ENCODE measurements at places on chromosomes 12 and 14.

- peak; percentile 11 for DNase-seq
Observed at GRCh38 chr14:54809767-54810166, 92.9 kb downstream of the GCH1 start.

DNA sequence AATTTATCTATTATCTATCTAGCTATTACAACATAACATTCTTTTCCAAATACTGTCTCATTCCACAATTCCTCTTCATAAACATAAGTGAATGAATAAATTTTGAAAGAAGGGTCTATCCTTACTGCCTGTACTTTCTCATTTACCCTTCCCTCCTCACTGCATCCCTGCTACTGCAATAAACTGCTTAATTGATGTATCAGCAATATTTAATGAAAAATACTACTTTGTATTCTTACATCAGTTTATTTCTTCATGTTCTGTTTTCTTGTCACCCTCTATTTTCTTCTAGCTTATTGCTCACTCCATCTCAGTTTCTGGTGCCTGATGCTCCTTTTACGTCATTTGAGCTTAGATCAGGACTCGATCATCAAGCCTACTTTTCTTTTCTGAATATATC lies 695.7 kb upstream of the ATXN7L3B start:
- no peak for DNase-seq

GRCh38 chr14:98578204-98578603 lies 693.8 kb downstream of the BCL11B start:
- DNase-seq: no peak

GRCh38 chr14:73795466-73795865 lies 56.2 kb upstream of the PTGR2 start:
- DNase-seq: no peak

DNA sequence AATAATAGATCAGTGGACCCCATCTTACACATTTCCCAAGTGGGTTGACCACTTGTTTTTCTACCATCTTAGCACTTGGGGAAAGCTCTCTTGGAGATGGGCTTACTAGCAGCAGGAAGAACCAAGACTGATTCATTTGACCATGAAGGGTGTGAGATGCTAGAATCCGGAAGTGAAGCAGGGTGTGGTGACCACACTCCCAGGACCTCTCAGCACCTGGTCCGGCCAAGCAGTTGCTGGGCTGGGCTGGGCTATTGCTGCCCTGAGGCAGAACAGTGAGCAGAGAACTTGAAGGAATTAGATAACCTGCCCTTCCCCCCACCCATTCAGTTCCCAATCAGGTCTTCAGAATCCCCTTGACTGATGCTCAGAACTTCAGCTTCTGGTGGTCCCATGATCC lies 24.4 kb downstream of the ADCY6 start:
- DNase-seq: no peak

DNA sequence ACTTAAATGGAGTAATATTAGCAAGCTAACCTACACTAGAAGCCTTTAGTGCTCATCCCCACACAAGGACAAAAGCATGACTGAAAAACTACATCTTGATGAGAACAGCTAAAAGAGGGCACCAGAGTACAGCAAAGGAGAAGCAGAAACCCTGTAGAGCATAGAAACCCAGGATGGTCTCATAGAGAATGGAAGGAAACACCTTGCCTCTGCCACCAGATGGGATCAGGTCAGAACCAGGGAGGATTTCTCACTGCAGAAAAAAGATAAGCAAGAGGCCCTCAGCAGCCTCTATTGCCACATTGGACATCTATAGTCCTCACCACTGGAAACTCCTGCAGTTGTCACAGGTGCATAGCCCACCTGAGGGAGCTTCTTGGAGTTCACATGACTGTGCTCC lies 13.6 kb upstream of the ZNF705A start:
- DNase-seq: no peak

DNA sequence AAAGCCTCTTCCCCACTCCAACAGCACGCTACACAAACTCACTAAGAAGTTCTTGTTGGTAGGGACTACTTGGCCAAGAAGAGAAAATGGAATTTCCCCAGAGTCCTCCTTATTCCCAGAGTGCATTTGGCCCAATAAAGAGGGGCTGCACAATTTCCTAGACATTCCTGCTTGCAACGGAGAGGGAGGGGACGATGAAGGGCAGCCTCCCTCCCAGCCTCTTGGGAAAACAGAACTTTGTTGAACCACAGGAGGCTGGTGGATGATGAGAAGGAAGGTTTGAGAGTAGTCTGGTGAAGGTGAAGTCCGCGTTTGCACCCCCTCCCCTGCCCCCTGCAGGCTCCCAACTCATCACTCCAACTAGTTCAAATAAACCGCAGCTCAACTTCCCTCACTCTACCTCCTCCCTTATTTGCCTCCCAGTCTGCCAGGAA lies 19.1 kb upstream of the TBX3 start:
- no peak for DNase-seq

DNA sequence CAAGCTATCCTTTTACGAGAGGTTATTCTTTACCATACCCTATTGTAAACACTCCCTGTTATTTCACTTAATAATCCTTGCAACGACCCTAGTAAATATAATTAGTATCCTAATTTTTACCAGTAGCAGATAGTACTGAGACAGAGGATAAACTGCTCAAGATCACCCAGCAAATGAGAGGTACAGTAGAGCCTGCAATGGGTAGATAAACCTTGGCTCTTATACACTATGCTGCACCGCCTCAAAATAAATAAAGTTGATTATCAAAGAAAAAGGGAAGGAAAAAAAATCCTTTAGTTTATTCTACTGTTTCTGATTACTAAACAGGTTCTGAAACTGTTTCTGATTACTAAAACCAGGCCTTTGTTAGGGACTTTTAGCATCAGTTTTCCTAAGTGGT lies 22.5 kb downstream of the YBX3 start:
- DNase-seq: no peak

DNA sequence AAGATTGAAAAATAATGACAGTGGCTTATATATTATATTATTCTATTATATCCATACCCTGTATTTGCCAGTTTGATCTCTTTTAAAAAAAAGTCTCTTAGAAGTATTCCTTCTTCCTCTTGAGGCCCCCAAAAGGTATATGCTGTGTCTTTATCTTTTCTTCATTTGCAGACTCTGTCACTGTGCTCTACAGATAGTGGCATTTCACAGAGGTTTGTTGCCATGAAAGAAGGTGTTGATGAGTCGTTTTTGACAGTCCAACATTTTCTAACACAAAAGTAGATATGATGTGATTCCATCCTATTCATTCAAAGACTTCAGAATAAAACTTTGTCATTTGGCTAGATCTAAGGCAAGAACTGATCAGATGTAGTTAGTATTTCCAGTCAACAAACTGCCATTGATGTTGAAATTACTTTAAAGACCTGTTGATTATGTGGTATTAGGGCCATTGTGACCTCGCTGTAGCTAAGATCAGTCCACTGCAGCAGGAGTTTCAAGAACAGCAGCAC lies at the start of gene CCDC196:
Gene CCDC196 (plus strand): TSS at position 462 of the 512 bp plus-strand sequence. CDS start 132 bp downstream, outside the sequence.
- no peak for DNase-seq

- no peak for DNase-seq
Observed at GRCh38 chr12:52912711-52913430, 8.0 kb upstream of the KRT8 start.

DNA sequence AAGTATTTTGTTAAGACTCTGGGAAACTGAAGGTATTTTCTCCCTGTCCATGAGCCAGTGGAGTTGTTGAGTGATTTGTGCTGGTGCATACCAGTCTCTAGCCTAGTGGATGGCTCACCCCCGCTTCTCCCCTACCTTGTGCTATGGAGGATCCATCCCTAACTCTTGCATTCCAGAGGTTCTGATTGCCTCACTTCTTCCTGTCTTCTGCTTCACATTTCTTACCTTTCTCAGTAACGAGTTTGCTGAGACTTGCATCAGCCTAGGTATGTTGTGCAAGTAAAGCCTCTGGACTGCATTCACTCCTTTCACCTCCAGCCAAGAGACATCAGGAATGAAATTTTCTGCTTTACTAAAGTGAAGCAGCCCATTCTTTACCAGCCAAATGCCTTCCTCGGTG lies 391.6 kb downstream of the ZFP36L1 start:
- DNase-seq: no peak

GRCh38 chr14:104393199-104393897 lies 186.2 kb upstream of the C14orf180 start:
- DNase-seq: no peak

DNA sequence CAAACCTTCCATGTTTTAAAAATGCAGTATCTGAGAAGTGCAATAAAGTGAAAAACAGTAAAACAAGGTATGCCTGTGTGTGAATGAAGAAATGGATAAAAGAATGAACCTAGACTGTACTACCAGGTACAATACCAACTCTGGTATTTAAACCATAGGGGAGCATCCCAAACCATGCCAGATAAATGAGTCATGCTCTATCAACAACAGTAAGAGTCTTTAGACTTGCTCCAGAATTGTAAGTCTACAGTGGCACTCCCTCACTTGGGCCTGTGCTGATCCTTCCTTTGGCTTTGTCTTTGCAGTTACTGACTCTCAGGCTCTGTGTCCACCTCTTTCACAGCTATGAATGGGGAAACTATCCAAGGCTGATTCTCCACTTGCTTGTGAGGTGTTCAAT lies 38.1 kb downstream of the BBS10 start:
- no peak for DNase-seq

- DNase-seq: peak; percentile 85
Observed at GRCh38 chr12:21453312-21453852, 15.9 kb downstream of the PYROXD1 start.

- DNase-seq: no peak
Observed at GRCh38 chr14:51630987-51631386, 20.7 kb upstream of the FRMD6 start.

DNA sequence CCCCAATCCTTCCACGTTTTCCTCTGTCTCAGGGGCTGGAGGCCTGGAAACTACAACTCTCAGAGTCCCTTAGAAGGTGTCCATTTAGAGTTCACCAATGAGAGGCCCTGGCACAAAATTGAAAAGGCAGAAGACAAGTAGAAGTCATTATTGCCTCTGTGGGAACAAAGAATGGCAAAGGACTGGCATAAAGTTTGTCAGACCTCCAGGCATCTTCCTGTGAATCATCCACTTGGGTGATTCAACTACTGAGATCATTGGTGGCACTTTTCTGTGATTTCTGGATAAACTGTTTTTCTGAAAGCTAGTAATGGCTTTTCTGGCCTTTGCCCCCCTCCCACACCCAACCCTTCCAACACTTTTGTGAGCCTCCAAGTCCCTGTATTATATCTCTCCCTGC lies 42.6 kb upstream of the C12orf42 start:
- peak; percentile 20 for DNase-seq

GRCh38 chr12:124383028-124383427 lies 88.1 kb downstream of the RFLNA start:
- no peak for DNase-seq

DNA sequence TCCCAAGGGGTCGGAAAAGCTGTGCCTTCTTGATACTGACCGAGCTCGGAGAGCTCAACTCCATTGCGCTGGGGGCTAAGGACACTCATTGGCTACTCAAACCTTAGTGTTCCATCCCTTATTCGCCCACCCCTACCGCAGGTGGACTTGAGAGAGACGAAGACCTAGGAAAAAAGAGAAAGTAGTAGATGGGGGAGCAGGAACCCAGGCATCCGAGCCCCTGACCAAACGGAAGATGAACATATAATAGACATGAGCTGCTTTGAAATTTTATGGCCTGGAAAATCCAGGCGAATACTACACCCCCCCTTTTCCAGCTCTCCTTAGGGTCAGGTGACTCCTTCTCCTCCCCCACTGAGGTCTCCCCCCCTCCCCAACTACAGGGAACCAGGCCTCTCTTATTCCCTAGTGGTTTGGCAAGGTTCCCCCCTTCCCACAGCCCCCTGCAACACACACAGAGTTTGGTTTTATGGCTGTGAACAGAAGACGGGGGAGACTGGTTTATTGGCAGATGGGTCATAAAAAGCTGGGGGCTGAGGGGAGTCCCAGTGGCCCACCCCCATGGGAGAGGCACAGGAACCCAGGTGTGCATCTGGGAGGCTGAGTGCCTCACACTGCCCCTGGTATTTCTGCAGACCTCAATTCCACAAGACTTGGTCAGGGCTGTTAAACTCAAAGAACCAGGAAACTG lies 1.6 kb downstream of the GDF11 start:
- DNase-seq: no peak

DNA sequence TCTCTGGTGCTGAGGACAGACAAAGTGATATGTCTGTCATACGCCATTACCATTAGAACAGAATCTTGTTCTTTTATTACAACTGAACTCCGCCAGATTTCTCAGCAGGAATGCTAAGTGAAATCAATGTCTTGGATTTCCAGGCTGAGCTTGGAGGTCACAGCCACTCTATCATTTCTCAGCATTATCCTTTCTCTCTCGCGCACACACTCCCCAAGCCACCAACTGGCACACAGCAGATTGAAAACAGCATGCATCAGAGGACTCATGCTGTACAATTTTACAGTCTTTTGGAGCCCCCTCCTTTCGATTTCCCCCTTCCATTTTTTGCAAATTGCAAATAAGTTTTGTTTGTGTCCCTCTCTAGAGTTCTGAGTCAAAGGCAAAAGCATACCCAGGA lies 348.6 kb downstream of the SOX5 start:
- no peak for DNase-seq

GRCh38 chr12:26339976-26340375 lies 144.6 kb downstream of the SSPN start:
- no peak for DNase-seq

DNA sequence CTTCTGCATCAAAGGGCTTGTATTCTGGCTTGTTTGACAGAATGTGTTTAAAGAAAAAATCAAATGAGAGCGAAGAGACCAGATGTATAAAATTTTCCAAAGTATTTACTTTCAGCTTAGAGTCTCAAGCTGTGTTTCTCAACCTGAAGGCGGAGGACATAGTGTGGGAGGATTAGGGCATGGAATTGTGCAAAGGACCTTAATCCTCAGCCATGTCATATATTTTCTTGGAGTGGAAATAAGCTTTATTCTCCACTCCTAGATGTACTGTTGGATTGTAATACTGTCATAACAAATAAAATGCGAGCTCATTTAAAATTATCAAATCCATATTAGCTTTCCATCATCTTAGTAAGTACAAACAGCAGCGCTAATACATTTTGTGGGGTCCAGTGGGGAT lies 154.0 kb downstream of the PAH start:
- DNase-seq: no peak

GRCh38 chr12:6026998-6027397 lies 81.9 kb upstream of the ANO2 start:
- no peak for DNase-seq

- DNase-seq: no peak
Observed at GRCh38 chr14:74846968-74847665, 28.8 kb downstream of the PROX2 start.

GRCh38 chr14:98798099-98798498 lies 473.9 kb downstream of the BCL11B start:
- DNase-seq: no peak

GRCh38 chr14:103169954-103170353 lies 46.7 kb downstream of the TNFAIP2 start:
- no peak for DNase-seq

GRCh38 chr12:95986635-95987570 lies 9.2 kb downstream of the HAL start:
- DNase-seq: no peak

DNA sequence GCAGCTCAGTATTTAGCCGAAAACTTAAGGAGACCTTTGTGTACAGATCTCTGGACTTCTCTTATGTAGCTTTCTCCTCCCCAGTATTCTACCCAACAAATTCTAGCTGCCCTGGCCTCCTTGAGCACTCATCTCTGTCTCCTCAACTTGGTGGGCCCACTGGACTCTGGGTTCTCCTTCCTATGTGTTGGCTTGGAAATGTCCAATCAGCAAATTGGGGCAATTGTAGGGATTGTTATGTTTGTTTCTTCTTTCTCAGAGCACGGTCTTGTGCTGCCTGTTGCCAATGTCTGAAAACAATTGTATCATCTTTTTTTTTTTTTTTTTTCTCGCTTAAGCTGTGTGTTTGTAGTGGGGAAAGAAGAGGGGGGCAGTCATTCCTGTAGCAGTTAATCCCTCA lies 30.2 kb downstream of the NTN4 start:
- DNase-seq: no peak
